ENCODE measurements at places on chromosomes 6 and 20.

DNA sequence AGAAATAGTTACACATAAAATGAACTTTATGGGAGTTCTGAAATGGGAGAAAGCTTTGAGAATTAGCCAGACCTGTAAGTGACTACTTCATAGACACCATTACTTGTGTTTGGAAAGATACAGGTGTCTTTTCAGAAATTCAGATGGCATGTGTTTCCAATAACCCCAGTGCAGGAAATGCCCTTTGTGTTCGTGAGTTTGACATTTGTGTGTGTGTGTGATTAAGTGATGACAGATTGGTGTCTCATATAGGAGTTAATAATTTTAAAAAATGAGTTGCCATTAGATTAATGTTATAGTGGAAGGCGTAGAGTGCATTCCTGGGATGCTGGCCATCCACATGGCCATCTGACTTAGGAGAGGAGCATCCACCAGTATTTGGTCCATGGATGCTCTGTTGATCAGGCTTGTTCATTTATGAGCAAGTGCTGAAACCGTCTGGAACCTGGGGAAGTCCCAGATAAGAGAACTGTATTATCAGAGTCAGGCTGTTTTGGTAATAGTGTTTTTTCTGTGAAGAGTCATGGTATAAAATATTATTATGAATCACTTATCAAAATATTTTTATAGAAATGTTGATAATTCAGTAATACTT lies 3.1 kb downstream of the STK4 start:
- DNase-seq = no peak

GRCh38 chr6:139028215-139028657 lies 309 bp upstream of the ABRACL start:
- no peak for DNase-seq

- no peak for DNase-seq
These were observed 53.6 kb upstream of the SIRPA start for GRCh38 chr20:1841554-1842140.

- peak; percentile 35 for DNase-seq
These were observed 59.7 kb upstream of the EEF1A1 start for GRCh38 chr6:73580247-73581149.

DNA sequence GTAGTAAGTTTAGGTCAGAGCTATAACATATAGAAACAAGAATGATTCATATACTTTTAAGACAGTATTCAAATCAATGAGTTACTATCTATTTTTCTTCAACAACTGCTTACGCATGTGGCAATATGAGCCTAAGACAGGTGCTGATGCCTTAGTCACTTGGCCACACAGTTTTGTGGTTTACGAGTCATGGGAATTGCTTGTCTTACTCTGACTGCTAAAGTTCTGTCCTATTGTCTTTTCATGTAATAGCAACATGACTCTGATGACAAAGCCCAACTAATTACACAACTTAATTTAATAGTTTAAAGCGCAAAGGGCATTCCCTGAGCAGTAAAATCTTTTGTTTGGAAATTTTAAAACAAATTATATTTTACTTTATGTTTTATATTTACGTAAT lies 159.3 kb upstream of the CENPW start:
- DNase-seq = no peak

GRCh38 chr6:3102875-3103274 lies 15.6 kb upstream of the BPHL start:
- DNase-seq = no peak

DNA sequence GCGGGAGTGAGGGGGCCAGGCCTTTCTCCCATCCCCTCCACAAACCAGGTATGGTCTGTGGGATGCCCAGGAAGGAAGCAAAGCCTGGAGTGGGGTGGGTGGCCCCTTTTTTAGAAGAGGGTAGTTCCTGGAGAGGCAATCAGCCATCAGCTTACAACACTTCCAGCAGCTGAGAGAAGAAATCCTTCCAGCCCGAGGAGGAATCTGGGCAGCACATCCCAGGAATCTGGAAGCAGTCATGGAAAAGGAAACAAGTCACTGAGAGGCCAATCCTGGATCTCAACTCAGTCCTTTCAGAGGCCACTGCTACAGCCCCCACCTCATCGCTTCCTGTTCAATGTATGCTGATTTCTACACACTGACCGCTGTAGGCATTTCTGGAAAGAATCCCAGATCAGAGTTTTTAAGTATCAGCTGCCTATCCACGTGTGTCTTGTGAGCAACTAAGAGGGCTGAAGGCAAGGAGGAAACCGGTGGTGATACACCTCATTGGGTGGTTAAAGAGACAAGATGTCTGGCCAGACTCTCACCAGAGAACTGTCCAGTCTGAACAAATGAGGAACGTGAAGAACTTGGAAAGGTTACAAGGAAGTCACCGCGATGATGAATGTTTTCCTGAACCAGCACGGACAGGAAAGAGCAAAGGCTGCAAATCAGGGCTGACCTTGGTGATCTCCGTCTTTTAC lies 92.9 kb upstream of the SHLD1 start:
- no peak for DNase-seq

GRCh38 chr6:117072781-117073180 lies 192.6 kb upstream of the VGLL2 start:
- DNase-seq = no peak

- peak; percentile 26 for DNase-seq
These were observed at the start of gene ATXN1 for GRCh38 chr6:16760516-16761470. Gene ATXN1 (minus strand): TSS chr6:16761460.

GRCh38 chr6:79797912-79798311 lies 149.4 kb downstream of the ELOVL4 start:
- DNase-seq = no peak

DNA sequence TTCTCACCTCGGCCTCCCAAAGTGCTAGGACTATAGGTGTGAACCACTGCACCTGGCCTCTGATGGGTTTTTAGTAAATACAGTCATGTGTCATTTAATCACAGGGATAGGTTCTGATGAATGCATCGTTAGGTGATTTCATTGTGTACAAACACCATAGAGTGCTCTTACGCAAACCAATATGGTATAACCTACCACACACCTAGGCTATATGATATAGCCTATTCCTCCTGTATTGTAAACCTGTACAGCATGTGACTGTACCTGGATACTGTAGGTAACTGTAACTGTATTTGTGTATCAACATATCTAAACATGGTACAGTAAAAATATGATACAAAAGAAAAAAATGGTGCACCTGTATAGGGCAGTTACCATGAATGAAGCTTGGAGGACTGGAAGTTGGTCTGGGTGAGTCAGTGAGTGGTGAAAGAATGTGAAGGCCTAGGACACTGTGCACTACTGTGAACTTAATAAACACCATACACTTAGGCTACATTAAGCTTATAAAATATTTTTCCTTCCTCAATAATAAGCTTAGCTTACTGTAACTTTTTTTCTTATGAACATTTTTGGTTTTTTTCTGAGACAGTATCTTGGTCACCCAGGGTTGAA lies 10.0 kb downstream of the BICRAL start:
- no peak for DNase-seq

DNA sequence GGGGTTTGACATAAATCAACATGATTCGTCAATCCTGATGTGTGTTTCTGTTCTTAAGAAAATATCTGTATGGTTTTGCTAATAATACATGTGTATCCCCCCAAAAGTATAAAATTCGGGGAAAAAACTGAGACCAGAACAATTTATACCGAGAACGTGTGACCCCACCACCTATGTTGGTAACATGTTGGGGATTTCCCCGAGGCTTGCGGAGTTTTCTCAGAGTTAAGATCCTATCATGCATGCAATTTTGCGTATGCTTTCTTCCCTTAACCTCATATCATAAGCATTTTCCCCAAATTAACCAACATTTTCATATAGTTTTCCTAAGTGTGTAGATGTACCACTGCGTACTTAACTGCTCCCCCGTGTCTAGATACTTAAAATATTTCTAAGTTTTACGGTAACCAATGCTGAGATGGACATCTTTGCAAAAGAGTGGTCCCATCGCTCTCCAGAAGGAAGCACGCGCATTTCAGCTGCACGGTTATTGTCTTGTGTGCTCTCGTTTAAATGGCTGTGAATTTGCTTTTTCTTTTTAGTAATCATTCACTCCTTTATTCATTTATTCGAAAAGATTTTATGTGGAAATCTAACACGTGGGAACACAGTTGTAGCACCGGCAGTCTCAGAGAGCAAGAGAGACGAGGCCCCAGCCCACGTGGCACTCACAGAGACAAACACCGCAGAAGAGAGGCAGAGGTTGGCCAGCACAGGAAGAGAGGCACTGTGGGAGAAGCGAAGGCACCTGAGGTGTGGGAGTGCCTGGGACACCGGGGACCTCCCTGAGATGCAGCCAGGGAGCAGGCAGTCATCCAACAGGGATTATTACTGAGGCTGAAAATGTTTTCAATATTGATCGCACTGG lies 13.2 kb upstream of the IRF4 start:
- DNase-seq = no peak

DNA sequence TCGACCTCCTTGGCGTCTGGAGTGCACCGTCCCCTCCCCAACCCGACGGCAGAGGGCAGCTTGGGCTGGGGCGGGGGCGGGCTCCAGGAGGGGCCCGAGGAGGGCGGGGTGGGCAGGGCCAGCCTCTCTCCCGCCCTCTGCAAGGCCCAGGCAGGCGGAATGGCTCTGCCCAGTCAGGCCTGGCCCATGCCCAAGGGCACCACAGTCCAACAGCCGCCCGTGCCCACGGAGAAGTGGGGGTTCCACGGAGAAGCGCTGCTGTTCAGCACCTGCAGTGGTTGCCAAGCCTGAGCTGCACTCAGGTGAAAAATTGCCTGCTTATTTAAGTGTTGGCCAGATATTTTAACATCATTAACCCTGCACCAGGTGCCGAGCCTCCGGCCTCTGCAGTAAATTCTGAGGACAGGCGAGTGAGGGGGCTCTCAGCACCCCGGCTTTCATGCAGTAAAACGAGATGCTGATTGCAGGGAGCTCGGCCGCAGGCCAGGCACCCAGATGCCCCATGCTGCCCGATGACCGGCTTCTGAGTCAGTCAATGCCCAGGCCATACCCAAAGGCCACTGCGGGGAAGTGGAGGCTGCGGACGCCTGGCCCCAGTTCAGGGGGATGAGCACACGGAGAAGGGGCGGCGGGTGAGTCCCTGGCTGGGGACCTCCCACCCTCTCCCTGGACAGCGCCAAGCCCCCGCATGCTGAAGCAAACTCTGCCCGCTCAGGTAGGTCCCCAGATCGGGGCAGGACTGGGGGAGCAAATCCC lies at the start of gene SRMS:
Gene SRMS, minus strand, starts transcription at position 25 of the 756 bp plus-strand sequence. CDS start 286 bp downstream, outside the sequence.
- DNase-seq = no peak

- no peak for DNase-seq
These were observed 1.9 kb upstream of the ULBP1 start for GRCh38 chr6:149961728-149962425.

DNA sequence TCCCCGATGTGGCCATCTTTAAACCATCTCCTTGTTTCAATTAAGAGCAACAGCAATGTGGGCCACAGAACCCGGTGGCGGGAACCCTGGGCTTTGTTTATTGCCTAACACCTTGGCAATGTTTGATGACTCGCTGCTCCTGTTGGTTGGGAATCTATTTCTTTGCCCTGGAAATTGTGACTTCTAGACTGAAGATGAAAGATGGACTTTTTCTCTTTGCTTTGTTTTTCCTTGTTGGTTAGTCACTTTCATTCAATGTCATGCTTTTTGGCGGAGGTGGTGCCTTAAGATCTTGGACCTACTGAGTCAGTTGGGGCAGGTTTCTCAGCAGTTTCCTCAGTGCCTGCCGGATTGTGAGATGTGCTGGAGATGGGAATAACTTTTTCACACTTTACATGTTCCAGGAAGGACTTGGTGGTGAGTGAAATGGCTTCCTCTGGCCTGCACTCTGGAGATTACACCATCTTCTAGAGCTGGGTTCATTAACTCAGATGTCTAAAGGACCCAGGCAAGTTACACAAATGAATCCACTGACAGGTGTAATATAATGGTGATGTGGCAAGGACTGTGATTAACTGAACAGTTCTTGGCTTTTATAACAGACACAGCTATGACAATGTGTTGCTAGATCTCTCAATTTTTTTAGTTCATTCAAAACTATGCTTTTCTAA lies 56.3 kb downstream of the TSHZ2 start:
- no peak for DNase-seq

DNA sequence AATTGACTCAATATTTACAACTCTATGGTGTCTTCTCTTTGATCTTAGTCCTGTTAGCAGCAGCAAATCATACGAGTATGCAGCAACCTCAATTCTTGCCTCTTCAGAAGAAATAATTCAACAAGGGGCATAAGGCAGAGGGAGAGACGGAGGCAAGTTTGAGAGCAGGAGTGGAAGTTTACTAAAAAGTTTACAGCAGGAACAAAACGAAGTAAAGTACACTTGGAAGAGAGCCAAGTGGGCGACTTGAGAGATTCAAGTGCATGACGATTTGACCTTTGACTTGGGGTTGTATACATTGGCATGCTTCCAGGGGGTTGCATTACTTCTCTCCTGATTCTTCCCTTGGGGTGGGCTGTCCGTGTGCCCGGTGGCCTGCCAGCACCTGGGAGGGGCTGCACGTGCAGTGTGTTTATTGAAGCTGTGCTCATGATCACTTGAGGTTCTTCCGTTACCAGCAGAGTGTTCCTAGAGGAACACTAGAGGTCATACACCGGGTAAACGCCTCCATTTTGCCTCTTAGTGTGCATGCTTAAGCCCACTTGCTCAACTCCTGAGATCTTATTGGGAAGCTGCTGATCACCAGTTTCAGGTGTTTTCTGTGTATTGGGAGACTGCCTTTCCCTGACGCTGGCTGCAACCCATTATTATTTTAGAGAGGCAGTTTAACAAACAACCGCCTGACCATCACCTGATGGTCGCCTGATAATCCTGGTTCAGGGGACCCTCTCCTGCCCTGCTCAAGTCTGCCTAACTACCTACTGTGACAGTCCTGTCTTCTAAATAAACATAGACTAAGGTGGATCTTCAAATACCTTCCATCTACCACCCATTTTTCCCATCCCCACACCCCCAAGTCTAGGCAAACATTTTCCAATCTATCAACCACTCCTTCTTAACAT lies 172.4 kb upstream of the MYLIP start:
- DNase-seq = no peak

DNA sequence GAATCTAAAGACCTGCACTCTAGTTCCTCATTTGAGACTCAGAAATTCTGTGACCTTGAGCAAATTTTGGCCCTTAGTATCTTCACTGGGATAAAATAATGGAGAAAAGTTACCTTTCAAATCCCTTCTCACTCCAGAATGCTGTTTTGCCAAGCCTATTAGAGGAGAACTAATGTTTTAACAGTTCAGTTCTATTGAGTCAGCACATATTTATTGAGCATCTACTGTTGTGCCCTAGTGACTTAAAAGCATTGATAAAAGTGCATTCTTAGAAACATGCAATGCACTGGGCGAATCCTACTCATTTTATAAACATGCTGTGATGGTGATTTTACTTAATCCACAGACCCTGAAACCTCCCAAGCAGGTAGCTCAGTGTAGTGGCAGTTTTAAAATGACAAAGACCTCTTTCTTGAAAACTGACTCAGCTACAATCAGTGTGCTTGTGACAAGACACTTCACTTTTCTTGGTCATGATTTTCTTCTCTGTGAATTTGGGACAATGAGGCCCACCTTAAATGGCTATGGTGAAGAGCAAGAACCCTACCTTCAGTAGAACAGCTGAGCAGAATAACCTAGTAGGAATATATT lies 312.0 kb downstream of the ALDH8A1 start:
- no peak for DNase-seq
